AG04449 (cell line): ENCODE measurements at places on chromosomes 11 and 22.

DNA sequence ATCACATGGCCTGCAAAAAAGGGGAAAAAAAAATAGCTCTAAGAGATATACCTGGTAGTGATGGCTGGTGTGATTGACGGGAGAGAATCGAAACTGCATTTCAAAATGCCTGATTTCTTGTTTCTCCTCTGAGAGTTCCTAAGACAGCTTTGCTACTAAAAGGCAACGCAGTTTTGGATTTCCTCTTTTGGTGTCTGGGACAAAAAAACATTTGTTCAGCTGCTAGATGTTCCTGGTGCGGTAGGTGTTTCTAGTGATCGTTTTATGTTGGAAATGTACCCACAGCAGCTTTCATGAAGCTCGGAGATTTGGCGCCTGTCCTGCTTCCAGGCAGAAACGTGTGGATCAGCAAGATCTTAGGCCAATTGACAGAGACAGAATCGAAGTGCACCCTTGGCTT lies 18.1 kb downstream of the P2RX3 start:
- DNase-seq, result no peak

- no peak for DNase-seq
Observed at GRCh38 chr11:69466039-69466438, 15.4 kb upstream of the LINC01488 start.

GRCh38 chr11:128482512-128483191 lies 104.7 kb downstream of the ETS1 start:
- no peak for DNase-seq

DNA sequence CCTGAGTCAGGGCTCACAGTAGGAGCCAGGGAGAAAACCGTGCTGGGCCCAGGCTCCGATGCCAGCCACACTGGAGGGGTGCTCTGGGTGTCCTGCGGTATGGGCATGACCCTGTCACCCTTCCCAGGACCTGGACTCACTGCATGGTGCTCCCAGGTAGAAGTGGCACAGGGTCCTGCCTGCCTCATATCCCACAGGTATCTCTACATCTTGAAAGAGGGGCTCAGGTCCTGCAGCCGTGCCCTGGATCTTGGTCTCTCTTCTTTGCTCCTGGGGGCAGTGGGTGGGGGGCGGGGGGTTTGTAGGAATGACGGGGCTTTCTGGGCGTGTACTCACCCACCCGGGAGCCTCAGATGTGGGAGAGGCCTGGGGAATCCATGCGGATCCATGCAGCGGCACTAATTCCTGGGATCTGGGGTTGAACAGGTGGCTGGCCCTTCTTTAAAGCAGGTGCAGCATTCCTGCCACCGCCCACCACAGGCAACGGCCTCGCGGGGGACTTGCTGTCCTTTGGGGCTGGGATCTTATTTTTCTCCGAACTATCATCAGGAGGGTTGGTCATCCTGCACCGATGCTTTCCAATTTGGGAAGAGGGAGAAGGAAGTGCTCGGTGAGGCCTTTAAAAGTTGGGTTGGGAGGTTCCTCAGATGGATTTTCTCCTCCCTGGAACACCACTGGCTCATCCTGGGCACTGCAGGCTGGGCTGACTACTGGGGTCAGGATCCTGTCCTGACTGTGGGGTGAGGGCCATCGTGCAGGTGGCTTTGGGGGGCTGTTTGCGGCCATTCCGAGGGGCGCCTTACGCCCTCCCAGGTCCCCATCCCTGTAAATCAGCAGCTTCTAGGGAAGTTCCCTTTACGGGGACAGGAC lies 886.4 kb downstream of the BRD1 start:
- no peak for DNase-seq

DNA sequence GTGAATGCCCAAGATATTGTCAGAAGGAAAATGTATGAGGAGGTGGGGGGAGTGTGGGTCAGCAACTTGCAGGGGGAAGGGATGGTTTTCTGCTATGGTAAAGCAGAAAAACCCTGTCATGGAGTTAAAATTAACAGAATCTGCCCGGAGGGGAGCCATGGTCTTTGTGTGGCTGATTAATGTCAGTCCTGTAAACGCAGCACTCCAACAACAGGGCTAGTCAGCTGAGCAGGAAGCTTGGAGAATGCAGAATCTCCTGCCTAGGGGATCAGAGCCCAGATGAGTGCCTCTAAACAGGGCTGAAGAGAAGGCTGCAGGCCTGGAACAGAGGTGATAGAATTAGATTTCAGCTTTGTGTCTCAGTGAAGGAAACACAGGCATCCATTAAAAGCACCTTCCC lies 140.9 kb upstream of the MTNR1B start:
- DNase-seq, result no peak

DNA sequence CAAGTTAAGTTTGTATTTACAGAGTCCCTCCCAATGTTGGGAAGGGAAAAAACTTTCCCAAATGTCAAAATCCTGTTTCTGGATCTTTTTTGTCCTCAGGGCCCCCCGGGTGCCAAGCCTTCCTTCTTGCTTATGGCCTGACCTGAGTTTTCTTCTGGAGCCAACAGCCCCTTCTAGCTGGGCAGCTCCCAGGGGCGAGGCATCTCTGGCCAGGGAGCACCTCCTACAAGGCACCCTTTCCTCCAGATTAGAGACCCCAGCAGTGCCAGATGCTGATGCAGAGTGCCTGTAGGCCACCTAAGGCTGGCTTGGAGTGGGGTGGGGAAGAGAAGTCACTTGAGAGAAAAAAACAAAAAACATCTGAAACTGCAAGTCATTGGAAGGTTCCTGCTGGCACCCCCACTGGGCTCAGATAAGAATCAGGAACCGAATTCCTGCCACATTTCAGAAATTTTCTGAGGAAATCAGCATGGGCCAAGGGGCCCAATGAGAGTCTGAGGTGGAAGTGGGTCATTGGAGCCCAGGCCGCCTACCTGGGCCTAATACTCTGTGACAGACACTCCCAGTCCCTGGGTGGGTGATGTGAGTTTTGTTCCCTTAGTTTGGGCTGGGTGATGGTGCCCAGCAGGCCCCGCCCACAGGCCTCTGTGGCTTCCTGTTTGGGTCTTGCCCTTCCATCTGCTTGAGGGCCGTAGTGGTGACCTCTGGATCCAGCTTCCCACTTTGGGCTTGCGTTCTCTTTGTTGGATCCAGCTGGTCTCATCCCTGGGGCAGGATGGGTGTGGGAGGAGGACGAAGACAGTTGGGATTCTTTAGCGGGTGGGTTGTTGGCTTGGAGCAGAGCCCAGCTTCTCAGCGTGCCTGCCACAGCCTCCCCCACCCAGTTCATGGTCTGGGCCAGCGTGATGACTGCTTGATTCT lies 40.6 kb downstream of the PARVA start:
- DNase-seq, result no peak

- no peak for DNase-seq
Observed at GRCh38 chr22:38316364-38317121, 690 bp downstream of the CSNK1E start.

DNA sequence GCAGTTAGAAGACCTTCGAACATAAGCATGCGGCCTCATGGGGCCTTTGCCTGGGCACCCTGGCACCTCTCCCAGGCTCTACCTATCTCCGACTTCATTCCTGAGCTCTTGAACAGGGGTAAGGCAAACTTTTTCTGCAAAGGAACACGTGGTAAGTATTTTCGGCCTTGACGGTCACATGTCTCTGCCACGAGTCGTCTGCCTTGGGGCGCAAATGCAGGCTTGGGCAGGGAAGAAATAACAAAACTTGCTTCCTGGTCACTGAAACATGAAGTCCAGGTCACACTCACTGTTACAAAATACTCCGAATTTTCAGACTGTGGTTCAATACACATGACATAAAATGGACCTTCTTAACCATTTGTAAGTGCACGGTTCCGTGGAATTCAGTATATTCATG lies 3.4 kb upstream of the ASCL2 start:
- no peak for DNase-seq
